ENCODE measurements at places on chromosomes 4 and X.

DNA sequence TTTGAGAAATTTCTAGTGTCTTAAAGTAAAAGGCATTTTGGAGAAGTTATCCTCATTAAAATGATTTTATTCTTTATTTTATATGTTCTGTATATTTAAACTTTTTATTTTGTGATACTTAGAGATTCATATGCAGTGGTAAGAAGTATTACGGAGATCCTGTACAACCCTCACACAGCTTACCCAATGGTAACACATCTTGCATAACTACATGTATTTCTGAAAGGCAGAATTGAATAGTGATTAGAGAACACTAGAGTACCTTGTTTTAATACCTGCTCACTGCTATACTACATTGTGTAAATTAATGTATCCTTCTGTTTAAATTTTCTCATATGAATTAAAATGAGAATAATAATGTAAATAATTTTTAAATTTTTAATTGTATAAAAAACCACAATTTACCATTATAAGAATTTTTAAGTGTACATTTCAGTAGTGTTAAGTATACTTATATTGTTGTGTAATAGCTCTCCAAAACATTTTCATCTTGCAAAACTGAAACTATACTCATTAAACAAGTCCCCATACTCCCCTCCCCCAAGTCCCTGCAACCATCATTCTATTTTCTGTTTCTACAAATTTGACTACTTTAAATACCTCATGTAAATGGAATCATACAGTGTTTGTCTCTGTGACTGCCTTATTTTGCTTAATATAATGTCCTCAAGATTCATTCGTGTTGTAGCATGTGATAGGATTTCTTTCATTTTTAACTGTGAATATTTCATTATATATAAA, 45.4 kb downstream of the INTS12 start:
- no peak for DNase-seq

DNA sequence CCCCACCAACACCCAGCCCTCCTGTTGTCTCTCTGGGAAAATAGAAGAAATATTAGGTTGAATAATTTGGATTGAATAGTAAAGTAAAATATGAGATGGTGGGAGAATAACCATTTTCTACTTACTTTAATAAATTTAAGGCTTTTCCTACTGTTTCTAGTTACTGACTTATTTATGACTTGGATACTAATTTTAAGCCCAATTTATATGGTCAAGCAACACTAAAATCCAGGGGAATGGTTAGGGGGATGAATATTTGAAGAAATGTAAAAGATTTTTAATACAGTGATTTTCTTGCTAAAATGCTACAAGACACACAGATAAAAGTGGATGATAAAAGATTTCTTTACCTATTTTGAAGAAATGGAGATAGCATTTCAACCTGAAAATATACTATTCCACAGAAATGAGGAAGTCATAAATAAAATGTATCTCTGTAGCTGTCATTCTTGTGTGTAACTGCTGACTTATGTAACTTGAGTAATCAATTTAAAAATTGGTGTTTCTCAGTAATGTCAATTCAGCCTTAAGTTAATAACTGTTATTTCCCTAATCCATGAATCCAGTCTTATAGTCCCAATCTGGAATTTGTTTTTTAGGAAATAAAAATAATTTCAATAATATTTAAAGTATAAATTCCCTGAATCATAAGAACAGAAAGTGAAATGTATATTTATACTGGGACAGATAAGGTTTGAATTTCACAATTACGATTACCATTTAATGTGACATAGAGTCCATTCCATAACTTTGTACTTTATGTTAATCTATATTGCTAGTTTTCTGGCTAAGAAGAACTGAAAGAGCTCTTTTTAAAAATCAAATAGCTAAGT, 24.3 kb upstream of the IL2 start:
- DNase-seq: no peak

GRCh38 chr4:28267166-28267565, 1406.5 kb downstream of the STIM2 start:
- DNase-seq: no peak

DNA sequence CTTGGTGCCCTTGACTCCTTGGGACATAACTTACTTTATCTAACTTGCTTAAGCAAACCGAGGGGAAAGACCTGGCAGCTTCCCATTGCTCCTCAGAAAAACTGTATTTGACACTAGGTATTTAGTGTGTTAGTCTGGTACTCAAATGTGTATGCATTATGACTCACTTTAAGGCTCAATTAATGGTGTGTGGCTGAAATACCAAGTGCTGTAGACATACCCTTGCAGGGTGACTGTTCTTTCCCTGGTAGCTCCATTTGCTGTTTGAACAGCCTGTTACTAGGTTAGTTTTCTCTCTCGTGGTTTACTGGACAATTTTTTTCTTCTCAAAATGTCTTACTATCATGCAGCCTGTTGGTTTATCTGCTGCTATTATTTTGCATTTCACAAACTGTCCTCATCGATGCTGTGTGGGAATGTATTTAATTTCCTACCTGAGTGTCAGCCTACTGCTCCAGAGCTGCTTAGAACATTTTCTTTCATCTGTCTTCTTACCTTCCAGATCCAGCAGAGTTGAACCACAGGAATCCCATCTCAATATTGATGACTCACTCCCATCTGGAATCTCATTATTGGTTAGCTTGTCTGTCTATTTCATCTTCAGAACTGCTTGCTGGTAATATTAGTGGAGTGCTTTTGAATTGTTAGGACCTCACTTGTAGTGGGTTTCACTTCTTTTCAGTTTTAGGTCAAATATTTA, 158.0 kb upstream of the FAT1 start:
- no peak for DNase-seq

GRCh38 chr4:140893939-140894338, 137.8 kb upstream of the TBC1D9 start:
- no peak for DNase-seq

DNA sequence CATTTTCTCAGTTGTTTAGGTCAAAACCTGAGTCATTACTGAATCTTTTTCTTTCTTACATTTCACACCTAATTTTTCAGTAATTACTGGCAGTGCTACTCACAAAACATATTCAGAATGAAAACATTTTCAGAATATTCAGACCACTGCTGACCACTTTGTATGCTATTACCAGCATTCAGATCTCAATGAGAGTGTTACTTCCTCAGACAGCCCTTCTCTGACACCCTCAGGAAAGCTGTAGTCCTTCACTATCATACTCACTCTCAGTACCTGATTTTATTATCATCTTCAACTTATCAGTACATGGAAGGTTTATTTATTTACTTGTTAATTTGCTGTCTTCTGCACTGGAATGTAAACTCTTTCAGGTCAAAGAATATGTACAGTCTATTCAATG, 12.3 kb upstream of the ALB start:
- no peak for DNase-seq

DNA sequence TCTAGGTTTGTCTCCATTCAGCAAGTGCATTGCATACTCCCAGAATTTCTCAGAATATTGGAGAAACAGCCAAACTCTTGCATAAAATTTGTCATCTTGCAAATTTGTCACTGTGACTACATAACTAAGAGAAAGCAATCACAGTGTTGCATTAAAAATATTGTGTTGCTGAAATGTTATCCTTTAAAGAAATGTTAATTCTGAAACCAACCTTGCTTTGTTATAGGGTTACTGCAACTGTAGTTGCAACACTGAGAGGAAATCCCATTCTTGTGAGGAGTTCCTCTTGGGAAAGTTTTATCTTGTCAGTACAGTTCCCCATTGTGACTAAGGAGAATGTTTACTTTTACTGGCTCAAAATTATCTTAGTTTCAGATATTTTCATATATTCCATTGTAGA, 20.9 kb downstream of the CYBB start:
- no peak for DNase-seq
